ENCODE measurements at places on chromosomes 6 and 20.

DNA sequence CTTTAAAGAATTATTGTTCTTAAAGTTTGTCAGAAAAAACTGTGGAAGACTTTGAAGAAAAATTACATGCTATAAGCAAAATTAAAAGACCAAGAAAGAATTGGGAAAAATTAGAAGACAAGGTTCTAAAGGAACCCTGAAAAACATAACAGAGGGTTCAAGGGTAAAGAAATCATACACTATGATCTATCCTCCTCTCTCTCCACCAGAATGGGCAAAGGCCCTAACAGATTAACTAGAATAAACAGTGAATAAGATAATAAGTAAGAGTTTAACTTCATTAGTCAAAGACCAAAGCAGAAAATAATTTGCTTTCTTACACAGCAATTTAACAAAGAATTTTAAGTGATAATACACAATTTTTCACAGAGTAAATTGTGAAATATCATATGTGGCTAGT lies 201.2 kb upstream of the PDE10A start:
- no peak for DNase-seq

GRCh38 chr6:44868910-44869309 lies 459.2 kb upstream of the RUNX2 start:
- no peak for DNase-seq

DNA sequence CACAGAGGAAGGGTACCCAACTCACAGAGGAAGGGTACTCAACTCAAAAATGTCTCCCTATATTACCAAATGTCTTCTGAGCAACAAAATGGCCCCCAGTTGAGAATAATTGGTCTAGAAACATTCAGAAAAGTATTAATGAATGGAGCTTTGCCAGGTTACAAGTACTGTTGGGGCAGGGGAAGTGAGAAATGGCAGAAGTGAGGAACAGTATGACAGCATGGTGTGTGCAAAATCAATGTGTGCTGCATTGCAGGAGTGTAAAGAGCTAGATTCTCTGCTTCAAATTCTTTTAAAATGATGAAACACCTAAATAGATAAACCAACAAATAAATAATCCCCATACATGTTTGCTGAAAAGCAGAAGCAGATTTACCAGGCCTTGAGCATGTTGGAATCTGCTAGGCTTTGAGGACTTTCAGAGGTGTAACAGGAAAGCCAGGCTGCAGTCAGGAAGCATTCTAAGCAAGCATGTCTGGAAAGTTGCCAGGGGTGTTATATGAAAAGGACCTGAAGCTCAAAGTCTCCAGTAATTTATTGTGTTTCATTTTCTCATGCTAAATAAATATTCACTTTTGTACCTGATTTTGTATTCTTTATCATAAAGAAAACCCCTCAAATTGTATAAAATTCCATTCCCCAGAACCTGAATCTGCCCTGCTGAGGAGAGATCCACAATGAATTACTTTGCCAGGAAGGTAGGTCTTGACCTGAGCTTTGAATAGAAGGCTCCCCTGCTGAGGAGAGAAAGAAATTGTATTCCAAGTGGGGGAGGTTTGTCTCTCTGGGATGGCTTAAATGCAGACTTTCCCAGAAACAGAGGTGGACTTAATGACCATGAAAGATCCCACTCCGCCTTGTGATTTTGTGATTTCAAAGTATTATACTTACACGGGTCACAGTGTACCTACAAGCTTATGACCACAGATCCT lies 265.0 kb upstream of the MARCKS start:
- no peak for DNase-seq

GRCh38 chr20:10761786-10762185 lies 88.0 kb upstream of the JAG1 start:
- no peak for DNase-seq

DNA sequence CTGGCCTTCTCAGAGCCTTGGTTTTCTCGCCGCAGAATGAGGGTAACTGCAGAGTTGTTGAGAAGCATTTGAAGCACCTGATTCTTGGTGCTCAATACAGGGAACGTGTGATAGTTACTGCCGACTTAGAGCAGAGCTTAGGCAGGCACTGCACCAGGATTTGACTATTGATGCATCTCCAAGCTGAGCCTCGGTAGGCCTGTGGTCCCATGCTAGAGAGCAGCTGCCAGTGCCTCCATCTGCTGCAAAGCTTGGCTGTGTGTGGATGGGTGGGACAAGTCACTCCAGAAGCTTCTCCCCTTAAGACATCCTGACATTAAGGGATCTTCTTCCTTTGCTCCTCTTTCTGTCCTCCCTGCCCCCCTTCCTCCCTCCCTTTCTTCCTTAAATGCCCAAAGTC lies 40.9 kb downstream of the FAM209B start:
- DNase-seq: no peak

DNA sequence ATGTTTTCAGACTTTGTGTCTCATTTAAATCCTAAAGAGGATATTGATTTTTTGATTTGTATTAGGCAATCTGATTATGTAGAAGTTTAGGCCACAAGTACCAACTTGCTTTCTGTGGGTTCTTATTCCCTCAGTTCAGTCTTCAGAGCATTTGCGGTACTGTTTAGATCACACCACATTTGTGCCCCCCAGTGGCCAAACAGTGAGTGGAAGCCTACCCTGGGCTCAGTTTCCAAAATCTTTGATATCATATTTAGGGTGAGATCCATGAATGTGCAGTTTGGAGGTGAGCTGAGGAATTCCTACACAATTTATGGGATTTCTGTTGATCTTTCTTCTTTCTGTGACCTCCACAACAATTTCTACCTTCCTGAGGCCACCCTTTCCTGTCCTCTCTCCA lies 92.3 kb upstream of the FUT9 start:
- no peak for DNase-seq

- DNase-seq: no peak
Measured at GRCh38 chr6:120876424-120876823, 457.9 kb downstream of the TBC1D32 start.

- DNase-seq: no peak
Measured at GRCh38 chr6:73798592-73798991, 102.6 kb downstream of the CD109 start.

- no peak for DNase-seq
Measured at GRCh38 chr20:11248687-11249638, 575.2 kb upstream of the JAG1 start.

GRCh38 chr20:50813801-50814200 lies 18.9 kb downstream of the BCAS4 start:
- no peak for DNase-seq

GRCh38 chr6:33957892-33958525 lies 154.2 kb upstream of the MLN start:
- DNase-seq: no peak

DNA sequence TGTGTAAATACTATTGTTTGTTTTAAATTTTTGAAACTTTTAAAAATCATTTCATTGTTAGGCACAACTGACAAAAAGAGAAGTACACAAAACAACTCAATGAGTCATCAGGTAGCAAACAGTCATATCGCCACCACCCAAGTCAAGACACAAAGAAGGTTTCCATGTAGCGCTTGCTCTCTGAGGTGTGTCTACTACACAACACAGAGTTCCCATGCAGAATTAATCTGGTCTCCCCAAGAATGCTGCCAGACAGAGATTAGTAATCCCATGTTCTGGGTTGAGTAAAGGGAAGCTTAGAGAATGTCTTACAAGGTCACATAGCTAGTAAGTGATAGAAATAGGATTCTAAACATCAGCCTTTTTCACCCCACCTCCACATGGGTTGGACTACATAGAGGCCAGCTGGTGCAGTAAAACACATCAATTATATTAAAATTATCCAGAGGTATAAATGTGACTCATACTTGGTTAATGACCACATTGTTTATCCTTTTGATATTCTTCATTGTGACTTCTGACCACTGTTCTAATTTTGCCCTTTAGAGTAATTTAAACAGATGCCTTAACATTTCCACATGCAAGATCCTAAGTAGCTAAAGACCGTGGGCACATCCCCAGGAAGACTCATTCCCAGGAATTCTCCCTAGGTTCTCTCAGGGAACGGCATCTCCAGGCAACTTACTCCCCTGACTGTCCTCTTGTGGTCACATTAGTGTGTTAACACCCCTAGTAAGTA lies 413.5 kb downstream of the PRKN start:
- no peak for DNase-seq

- DNase-seq: no peak
Measured at GRCh38 chr6:139325125-139325524, 33.3 kb upstream of the TXLNB start.

- DNase-seq: no peak
Measured at GRCh38 chr6:5468586-5468985, 207.3 kb downstream of the FARS2 start.

- DNase-seq: no peak
Measured at GRCh38 chr6:81761197-81761596, 8.7 kb upstream of the TENT5A start.

- DNase-seq: no peak
Measured at GRCh38 chr6:164897523-164898235, 411.7 kb downstream of the C6orf118 start.

DNA sequence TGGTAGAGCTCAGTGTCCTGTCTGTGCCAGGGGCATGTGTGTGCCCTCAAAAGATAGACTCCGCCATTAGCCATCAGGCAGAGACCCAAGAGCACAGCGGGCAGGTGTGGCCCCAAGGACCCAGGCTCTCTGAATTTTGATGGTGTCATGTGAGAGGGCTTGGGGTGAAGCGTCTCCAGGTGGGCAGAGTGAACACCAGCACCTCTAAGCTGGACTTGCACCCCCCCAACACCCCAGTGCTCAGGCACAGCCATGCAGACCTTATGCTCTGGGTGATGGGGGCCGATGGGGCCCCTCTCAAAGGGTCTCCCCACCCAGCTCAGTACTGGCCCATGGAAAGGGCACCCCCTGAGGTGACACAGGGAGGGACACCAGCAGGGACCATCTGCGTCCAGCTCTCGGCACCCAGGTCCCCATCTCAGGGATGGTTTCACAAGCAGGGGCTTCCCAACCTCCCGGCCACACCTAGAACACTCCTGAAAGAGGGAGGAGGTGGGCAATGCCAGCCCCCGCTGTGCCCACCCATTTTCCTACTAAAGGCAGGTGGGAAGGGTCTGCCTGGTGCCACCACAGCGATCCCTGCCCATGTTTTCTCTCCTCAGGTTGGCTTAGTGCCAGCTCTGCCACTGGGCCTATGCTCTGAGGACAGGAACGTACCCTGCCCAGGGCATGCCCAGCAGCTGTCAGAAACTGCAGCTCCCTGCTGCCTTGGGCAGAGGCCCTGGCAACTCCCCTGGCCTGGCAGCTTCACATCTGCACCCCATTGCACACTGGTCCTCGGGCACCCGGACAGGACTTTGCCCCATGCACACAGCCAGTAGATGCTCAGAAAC lies 3.5 kb downstream of the CST7 start:
- no peak for DNase-seq

All from hematopoietic multipotent progenitor cell treated with erythropoietin and hydrocortisone succinate and interleukin-3 and kit ligand, for 15 days (in vitro differentiated cells).